ENCODE measurements at places on chromosomes 1 and 21.

- no peak for DNase-seq
These were observed 11.9 kb downstream of the WRAP73 start for GRCh38 chr1:3638027-3638426.

- DNase-seq, result no peak
These were observed 315.0 kb upstream of the LRRC7 start for GRCh38 chr1:69252696-69253095.

DNA sequence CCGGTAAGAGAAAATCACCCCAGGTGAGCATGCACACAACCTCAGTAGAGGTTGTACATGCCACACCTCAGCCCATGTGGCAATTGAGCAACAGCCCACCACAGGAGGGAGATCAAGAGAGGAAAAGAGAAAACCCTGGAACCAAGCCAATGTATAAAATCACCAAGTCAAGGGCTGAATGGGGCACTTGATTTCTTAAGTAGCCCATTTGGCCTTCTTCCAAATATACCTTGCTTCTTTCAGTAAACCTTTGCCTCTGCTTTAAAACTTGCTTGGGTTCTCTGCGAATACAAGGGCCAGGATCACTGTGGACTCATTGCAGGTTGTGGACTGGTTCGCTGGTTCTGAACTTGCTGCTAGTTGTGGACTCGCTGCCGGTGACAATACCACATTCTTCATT lies 1814.0 kb downstream of the PLA2G4A start:
- no peak for DNase-seq

DNA sequence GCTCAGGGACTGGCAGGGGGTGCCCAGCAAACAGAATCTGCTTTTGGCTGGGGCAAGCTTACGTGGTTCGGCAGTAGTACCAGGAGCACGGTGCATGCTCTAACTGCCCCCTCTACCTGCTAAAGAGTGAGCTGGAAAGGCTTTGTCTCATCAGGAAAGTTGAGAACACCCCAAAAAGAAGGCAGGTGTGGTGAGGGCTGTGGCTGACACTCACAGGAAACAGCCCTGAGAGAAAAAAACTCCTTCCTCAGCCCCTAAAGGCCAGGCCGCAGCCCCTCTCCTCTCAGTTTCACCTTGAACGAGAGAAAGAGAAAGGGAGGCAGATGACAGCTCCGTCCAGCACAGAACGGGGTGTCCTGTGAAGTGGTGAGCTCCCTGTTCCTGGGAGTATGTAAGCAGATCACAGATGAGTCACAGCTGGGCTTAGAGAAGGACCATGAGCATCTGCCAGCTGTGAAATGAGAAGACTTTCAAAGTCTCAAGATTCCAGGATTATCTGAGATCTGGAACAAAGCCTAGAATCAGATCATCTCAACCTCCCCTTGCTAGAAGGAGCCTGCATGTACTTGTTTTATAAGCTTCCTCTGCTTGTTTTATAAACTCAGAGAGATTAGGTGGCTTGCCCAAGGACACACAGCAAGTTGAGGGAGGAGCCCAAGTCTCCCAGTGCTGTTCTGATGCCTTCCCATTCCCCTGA lies 13.4 kb downstream of the LAPTM5 start:
- no peak for DNase-seq

- DNase-seq, result no peak
These were observed 39.0 kb upstream of the ATP1A1 start for GRCh38 chr1:116334015-116334547.

- DNase-seq, result peak; percentile 51
These were observed 2.6 kb downstream of the TXNIP start for GRCh38 chr1:145993618-145994390.

DNA sequence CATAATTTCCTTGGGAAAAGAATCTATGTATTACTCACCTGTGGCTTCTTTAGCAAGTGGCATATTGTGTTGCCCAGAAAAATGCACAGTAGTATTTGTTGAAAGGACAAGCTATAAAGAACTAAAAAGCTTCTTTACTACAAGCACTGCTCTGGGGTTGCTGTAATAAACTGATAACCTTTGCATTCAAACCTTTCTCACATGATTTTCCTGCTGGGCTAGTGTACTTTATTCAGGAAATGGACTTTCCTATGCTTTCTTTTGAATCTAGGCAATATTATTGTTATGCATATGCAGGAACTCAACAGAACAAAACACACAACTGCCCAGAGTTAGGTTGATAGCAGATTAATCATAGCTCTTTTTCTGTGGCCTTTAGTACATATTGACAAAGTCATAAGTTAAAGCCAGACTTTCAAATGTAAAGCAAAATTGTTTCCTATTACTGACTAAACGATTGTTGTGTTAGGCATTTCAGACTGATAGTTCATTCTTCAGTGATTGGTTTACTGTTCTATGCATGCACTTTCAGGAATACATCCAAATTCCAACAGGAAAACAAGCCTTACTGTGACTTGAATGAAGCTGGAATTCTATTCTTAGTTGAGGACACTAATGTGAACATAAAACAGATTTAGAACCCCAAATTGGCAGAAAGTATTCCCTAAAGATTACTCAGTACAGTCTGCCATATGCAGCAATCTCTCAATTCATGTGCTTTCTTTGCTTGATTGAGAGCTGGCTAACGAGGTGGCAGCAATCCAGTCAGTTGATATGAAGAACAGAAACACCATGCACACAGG lies 564.3 kb upstream of the NEGR1 start:
- DNase-seq, result no peak

GRCh38 chr1:92879316-92879968 lies 47.6 kb downstream of the RPL5 start:
- no peak for DNase-seq

- no peak for DNase-seq
These were observed 9.2 kb upstream of the CBR3 start for GRCh38 chr21:36125512-36126207.

GRCh38 chr1:39154553-39155421 lies 49.7 kb upstream of the MACF1 start:
- DNase-seq, result peak; percentile 86

GRCh38 chr1:66542811-66543767 lies 9.1 kb downstream of the SGIP1 start:
- DNase-seq, result no peak

- DNase-seq, result peak; percentile 75
These were observed 31.2 kb upstream of the IFNAR2 start for GRCh38 chr21:33198346-33199099.

- DNase-seq, result no peak
These were observed 47.7 kb downstream of the MEF2D start for GRCh38 chr1:156452907-156453306.

GRCh38 chr1:998995-999724 lies 737 bp downstream of the HES4 start:
- peak; percentile 78 for DNase-seq

GRCh38 chr1:93625582-93626327 lies 55.9 kb downstream of the BCAR3 start:
- DNase-seq, result peak; percentile 46
